ENCODE measurements at places on chromosomes 2 and 18. TPM values are rescaled to one million over a fixed set of nuclear protein-coding genes. Genes with fewer than 3 reads are reported as not detected.
A peak's percentile ranks its signal among the peaks of the same experiment; 100 is the strongest.

LYPD1 gene
- total RNA-seq: 51.1 TPM

- no peak for DNase-seq
Observed at GRCh38 chr2:125679903-125680302, 976.1 kb upstream of the GYPC start.

- no peak for DNase-seq
Observed at GRCh38 chr2:184129073-184129472, 469.3 kb upstream of the ZNF804A start.

TRAF3IP1 gene
- 17.8 TPM for total RNA-seq

PEX13 gene
- 28.8 TPM for total RNA-seq

- no peak for DNase-seq
Observed at GRCh38 chr2:232292395-232293154, 86.0 kb upstream of the ALPP start.

PLEKHH2 gene
- total RNA-seq: 1.1 TPM

DNA sequence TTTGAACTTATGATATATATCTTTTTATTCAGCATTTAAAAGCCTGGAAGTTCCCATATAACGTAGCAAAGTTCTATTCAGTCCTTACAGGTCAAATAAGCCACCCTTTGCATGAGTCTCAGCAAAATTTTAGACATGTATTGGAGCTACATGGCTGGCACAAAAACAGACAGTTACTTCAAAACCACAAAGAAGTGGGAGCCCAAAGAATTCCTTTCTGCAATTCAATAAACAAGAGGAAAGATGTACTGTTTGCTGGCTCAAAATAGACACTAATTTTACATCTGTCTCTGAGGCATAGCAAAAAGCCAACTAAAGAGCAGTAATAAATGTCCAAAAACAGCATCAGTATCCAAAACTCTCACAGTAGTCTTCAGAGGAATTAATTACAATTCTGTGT lies 87.0 kb downstream of the ZEB2 start:
- DNase-seq: no peak

DNA sequence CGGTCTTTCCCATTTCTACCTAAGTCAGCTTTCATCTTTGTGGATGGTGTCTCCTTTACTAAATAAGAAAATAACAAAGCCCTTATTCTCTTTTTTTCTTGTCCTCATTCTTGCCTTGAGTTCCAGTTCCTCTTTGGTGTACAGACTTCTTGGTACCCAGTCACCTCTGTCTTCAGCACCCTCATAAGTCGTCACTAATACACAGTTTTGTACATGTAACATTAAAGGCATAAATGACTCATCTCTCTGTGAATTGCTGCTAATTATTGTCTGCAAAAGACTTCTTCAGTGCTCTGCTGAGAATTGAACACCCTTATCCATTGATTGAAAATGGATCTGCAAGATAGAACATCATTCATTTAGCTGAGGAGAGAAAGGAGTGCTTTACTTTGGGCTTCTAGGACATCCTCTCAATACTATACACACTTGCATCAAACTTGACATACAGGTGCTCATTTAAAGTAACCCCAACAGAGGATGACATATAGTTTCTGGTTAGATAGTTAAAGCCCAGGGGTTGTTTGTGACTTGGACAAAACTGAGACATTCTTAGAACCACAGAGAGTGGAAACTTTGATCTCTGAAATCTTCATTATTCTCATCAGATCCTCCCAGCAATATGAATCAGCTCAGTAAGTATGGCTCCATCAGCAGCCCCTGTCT lies 97.0 kb downstream of the XRCC5 start:
- DNase-seq: no peak

DNA sequence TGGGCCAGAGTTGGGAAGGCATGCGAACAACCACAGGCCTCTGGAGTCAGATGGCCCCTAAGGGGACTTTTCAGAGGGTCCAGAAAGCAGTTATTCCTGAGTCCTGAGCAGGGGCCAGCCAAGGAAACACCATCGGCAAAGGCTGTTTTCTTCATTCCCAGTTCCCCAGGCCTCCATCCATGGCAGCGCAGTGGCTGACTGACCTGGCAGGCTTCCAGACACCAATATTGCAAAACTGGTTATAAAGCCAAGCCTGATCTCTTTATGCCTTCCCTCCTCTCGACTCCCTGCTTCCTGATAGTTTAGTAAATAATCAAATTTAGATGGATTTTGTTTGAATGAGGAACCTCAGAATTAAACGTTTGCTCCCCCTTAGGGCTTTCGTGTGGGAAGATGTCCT lies 133.4 kb upstream of the ITGA6 start:
- no peak for DNase-seq

GRCh38 chr2:206804326-206804725 lies 38.9 kb downstream of the FASTKD2 start:
- DNase-seq: peak; percentile 4

GRCh38 chr2:175181877-175182308 lies 383 bp upstream of the ATP5MC3 start:
- no peak for DNase-seq

- peak; percentile 64 for DNase-seq
Observed at GRCh38 chr2:182324665-182325064, 102.2 kb downstream of the PDE1A start.

GRCh38 chr2:199902486-199903110 lies 8.5 kb upstream of the C2orf69 start:
- no peak for DNase-seq

- DNase-seq: no peak
Observed at GRCh38 chr18:12836551-12836950, 47.5 kb downstream of the PTPN2 start.

- DNase-seq: no peak
Observed at GRCh38 chr2:30915486-30915885, 108.2 kb upstream of the CAPN13 start.

KLHL29 gene
- 4.8 TPM for total RNA-seq

GRCh38 chr18:21074336-21075323 lies 37.0 kb downstream of the ROCK1 start:
- DNase-seq: no peak

GRCh38 chr2:78614726-78615125 lies 410.8 kb upstream of the REG3G start:
- no peak for DNase-seq

IL1F10 gene
- total RNA-seq: not detected

BOLL gene
- not detected for total RNA-seq

GRCh38 chr18:14978962-14979535 lies 231.1 kb downstream of the ANKRD30B start:
- DNase-seq: no peak

NYAP2 gene
- total RNA-seq: 0.19 TPM

GRCh38 chr18:77600674-77601073 lies 351.0 kb downstream of the GALR1 start:
- no peak for DNase-seq

DNA sequence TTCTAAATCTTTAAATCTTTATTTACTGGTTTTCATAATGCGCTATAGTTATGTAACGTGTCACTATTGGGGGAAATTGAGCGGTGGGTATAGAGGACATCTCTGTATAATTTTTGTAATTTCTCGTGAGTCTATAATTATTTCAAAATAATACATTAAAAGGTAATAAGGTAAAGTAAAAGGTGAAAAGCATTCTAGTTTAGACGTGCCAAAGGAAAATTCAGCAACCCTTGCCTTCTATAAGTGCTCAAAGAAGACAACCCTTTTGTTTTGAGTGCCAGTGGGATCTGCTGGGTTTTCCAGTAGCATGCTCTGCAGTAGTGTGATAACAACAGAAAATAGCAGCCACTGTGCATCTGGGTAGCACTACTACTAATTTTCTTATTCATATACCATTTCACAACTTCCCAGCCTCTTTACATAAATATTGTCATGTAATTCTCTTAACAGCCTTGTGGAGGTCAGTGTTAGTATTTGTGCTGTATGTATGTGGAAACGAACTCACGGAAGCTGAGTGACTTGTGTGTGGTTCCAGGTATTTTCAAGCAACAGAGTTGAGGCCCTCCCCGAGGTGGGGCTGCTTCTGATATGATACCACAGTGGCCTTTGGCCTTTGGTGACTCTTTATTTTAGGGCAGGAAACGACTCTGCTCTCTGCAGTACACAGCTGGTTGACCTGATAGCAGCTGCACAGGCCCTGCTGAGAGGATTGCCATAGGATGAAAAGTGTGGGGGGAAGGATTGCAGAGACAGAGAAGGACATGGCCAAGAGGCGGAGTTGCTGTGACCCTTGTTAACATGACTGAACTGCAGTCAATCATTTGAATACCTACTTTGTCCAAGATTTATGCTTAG lies 104.5 kb downstream of the TDRD15 start:
- no peak for DNase-seq

DNA sequence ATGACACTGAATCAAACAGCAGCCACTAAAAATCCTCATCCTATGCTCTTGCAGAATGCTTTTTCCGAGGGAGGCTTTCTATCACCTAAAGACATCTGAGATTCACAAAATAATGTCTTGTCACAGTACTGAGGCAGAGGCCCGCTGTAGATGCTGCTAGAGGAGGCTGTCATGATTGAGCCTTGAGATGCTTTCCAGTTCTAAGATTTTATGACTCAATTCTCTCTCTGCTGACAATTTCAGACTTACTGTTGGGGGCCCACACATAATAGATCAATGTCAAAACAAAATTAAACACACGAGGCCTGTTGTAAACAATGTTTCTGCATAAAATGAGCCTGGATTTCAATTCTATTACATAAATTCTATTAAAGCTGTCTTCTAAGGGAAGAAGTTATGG lies 132.7 kb upstream of the ARL4C start:
- no peak for DNase-seq

- peak; percentile 36 for DNase-seq
Observed at GRCh38 chr18:79378536-79379250, 17.0 kb upstream of the NFATC1 start.

MEP1B gene
- total RNA-seq: not detected

- DNase-seq: peak; percentile 63
Observed at GRCh38 chr18:55268151-55268601, 308.9 kb upstream of the CCDC68 start.

- DNase-seq: peak; percentile 40
Observed at GRCh38 chr18:55863876-55864275, 275.9 kb upstream of the TCF4 start.

DNA sequence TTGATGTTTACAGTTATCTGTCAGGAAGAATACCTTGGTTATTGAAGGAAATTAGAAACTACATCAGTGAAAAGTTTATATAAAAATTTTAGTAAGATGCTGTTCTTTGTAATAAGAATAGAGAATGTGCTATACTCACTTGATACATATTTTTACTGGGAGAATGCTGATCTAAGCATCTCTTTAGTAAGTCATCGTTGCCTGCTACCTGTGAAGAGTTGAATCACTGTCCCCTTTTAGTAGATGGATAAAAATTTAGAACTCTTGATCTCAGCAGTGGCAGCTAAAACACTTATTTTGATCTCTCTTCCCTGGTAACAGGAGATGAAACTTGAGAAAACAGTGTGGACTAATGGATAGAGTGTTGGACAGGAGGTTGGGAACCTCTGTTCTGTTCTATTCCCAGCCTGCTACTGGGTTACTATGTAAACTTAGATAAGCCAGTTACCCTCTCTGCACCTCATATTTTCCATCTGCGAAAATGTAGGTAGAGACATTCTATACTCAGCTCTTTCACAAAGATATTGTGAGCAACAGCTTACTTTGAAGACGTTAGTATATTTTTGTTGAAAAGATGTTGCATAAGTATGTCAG lies 100.3 kb downstream of the FEZ2 start:
- DNase-seq: no peak

DNA sequence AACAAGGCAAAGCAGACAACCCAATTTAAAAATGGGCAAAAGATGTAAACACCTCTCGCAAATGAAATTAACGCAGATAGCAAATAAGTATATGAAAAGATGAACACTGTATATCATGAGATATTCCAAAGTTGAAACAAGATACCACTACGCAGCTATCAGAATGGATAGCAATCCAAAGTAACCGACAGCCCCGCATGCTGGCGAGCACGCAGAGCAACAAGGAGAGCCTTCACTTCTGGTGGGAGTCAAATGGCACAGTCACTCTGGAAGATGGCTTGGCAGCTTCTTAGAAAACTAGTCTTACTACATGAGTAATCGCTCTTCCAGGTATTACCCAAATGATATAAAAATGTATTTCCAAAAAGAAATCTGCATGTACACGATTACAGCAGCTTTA lies 1.4 kb downstream of the NDUFA10 start:
- DNase-seq: no peak

GKN2 gene
- total RNA-seq: not detected

GRCh38 chr2:36414307-36414706 lies 58.7 kb downstream of the CRIM1 start:
- no peak for DNase-seq

- no peak for DNase-seq
Observed at GRCh38 chr2:27907547-27907946, 17.0 kb downstream of the BABAM2 start.

DNA sequence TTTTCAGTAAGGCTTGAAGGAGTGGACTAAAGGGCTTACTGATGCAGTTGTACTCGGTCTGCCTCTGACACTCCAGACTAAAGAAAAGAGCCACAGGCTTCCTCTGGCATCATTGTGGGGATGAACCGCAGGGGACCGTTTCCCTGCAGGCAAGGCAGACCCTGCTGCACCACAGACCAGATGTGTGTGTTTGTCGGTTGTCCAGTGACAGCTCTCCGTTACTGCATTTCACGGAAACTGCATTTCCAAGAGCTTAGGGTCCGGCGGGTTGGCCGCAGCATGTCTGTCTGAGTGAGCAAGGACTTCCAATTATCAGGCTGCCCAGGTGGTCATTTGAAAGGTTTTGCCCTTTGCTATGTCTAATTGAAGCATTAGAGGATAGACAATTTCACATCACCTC lies 98.1 kb downstream of the FAM210A start:
- DNase-seq: no peak

DNA sequence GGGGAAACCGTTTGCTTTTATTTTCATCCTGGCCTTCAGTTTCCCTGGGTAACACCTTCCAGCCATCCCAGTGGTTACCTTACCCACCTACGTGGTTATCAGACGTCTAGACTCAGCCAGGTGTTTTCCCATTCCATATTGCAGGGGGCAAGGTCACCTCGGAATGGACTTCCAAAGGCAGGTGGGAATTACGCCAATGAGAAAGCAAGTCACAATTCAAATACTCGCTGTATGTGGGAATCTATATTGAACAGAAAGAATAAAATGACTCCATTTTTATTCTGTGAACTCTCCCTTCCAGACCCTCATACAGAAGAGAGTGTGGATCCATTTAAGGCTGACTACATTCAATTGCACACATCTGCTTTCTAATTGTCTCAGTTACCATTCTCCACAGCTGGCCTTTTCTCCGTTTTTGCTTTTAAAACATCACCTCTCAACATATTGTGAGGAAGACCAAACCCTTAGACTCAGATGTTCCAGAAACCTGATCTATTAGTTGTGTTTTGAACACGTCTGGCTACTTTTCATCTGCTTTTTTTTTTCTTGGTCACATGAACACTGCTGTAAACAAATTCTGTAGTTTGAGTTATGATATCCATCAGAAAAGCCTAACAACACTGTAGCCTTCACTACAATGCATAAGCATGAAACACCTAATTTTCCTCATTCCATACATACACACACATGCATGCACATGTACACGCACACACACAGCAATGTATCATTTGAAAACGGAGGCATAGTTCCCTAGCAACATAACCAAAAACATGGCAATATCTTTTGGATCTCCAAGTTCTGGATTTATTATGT lies 59.8 kb downstream of the BCL2 start:
- DNase-seq: no peak

GRCh38 chr2:201231781-201232466 lies 28.4 kb upstream of the CASP8 start:
- DNase-seq: peak; percentile 69
